K562 (cell line): ENCODE measurements at places on chromosomes 16 and 17. TPM values are rescaled to one million over a fixed set of nuclear protein-coding genes. Genes with fewer than 3 reads are reported as not detected.
A peak's percentile ranks its signal among the peaks of the same experiment; 100 is the strongest.

DNA sequence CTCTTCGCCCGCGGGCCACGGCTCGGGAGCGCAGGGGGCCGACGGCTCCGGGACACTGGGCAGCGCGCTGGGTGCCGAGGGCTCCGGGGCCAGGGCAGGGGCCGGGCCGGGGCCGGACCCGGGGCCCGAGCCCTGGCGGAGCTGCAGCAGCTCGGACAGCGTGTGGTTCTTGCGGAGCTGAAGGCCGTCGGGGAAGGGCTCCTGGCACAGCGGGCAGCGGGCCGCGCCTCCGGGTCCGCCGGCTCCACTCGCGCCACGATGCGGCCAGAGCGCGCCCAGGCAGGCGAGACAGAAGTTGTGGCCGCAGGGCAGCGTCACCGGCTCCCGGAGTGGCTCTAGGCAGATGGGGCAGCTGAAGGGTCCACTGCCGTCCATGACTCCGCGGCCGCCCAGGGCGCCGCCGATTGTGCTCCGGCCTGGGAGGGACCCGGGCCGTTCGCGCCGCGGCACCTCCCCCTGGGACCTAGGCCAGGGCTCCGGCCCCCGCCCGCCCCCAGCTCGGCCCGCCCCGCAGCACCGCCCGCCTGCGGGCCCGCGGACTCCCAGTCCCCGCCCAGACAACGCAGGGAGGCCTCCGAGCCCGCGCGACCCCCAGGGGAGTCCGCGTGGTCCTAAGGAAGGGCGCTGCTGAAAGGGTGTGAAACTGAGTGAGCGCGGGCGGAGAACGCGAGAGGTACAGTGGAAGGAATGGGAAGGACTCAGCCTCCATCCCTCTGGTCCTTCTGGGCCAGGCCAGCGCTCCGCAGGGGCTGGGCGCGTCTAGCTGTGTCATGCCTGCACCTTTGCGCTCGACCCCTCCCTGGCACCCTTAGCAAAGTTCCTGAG is at the start of gene TRIM47:
TRIM47 (minus strand) TSS at position 408 of the 825 bp plus-strand sequence; CDS start at position 375, 33 bp downstream.
- H3K27me3 ChIP-seq, result no peaks in the 10 kb centered on the region
- peaks cover 61% of the 10 kb centered on the region for H3K4me1 ChIP-seq
- H3K36me3 ChIP-seq, result no peaks in the 10 kb centered on the region

- H3K4me3 ChIP-seq, result no peak overlapping the region
- no peaks in the 10 kb centered on the region for H3K27me3 ChIP-seq
- DNase-seq, result no peak
- H3K4me1 ChIP-seq, result peaks cover 18% of the 10 kb centered on the region
- H3K27ac ChIP-seq, result no peak overlapping the region
- no peaks in the 10 kb centered on the region for H3K36me3 ChIP-seq
These were observed 13.4 kb downstream of the ITPRIPL2 start for GRCh38 chr16:19127205-19127604.

DNA sequence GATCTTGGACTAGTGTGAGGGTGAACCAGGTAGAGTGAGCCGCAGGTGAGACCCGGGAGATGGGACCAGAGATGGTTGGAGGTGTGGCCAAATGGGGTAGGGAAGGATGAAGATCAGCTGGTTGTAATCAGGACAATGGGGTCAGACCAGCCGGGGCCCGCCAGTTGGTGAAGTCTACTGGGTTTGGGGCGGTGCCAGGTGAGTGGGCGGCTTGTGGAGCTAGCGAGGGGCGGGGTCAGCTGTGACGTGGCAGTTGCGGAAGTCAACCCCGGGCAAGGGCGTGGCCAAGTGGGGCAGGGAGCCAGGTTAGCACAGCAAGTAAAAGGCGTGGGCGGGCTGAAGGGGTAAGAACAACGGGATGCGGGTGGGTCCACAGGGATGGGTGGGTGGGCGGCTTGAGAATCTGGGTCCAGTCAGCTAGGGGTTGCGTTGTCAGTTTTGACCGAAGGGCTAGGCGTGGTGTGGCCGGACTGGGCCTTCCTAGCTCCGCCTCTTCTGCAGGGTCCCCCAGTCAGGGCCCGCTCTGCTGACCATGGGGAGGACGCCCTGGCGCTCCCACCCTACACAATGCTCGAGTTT is 25.5 kb upstream of the ALKBH5 start:
- H3K4me1 ChIP-seq, result peaks cover 30% of the 10 kb centered on the region; the same call in 2 of the 3 replicates
- H3K27me3 ChIP-seq, result no peaks in the 10 kb centered on the region
- DNase-seq, result peak; percentile 91
- no peaks in the 10 kb centered on the region for H3K36me3 ChIP-seq
- H3K4me3 ChIP-seq, result peak overlapping the region; percentile 28
- H3K27ac ChIP-seq, result peak overlapping the region; percentile 54; the same call in 1 of the 3 replicates

GRCh38 chr17:6496116-6496481 is 51.8 kb downstream of the PIMREG start:
- H3K27me3 ChIP-seq, result peaks cover 28% of the 10 kb centered on the region
- H3K36me3 ChIP-seq, result no peaks in the 10 kb centered on the region
- H3K4me1 ChIP-seq, result no peaks in the 10 kb centered on the region
- no peak overlapping the region for H3K4me3 ChIP-seq

DNA sequence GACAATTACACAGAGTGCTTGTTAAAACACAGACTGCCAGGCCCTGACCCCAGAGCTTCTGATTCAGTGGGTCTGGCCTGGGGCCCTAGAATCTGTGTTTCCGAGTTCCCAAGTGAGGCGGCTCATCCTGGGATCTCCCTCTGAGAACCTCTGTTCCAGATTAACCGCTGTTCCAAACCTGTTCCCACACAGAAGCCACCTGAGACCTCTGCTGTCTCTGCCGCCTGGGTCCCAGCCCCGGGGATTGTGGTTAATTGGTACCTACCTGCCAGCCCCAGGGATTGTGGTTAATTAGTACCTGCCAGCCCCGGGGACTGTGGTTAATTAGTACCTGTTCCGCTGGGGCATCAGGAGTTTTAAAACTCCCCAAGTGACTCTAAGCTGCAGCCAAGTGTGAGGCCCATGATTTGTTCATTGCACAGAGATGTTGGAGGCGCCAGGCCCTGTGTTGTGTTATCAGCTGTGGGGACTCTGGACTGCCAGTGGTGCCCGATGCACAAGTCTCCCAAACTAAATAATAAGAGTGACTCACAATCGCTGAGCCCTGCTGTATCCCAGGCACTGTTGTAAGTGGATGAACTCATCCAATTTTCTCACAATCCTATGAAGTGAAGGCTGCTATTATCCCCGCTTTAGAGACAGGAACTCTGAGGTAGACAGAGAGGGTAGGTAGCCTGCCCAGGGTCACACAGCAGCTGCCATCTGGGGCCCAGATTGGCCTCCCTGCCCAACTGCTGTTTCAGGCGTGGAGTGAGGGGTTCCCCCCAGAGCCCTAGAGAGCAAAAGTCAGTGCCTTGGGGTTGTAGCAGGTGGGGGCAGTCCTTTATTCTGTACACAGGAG is 219.7 kb downstream of the IRF8 start:
- H3K27me3 ChIP-seq, result peaks cover 11% of the 10 kb centered on the region; the same call in 2 of the 3 replicates
- H3K4me1 ChIP-seq, result no peaks in the 10 kb centered on the region
- no peak overlapping the region for H3K4me3 ChIP-seq
- no peaks in the 10 kb centered on the region for H3K36me3 ChIP-seq

Gene ZNF469
- polyA plus RNA-seq, result 0.01 TPM in 1 of 2 replicates, not detected in the other

- no peaks in the 10 kb centered on the region for H3K27me3 ChIP-seq
- H3K4me3 ChIP-seq, result no peak overlapping the region
- peak; percentile 86 for DNase-seq
- no peak overlapping the region for H3K27ac ChIP-seq
- H3K36me3 ChIP-seq, result no peaks in the 10 kb centered on the region; the same call in 2 of the 3 replicates
- peaks cover 46% of the 10 kb centered on the region for H3K4me1 ChIP-seq
These were observed 410 bp upstream of the HOXB5 start for GRCh38 chr17:48593840-48594537.

GRCh38 chr16:22734368-22734767 is 79.6 kb upstream of the HS3ST2 start:
- no peaks in the 10 kb centered on the region for H3K36me3 ChIP-seq
- H3K27me3 ChIP-seq, result peaks cover 8% of the 10 kb centered on the region; the same call in 2 of the 3 replicates
- H3K27ac ChIP-seq, result no peak overlapping the region
- no peaks in the 10 kb centered on the region for H3K4me1 ChIP-seq

DNA sequence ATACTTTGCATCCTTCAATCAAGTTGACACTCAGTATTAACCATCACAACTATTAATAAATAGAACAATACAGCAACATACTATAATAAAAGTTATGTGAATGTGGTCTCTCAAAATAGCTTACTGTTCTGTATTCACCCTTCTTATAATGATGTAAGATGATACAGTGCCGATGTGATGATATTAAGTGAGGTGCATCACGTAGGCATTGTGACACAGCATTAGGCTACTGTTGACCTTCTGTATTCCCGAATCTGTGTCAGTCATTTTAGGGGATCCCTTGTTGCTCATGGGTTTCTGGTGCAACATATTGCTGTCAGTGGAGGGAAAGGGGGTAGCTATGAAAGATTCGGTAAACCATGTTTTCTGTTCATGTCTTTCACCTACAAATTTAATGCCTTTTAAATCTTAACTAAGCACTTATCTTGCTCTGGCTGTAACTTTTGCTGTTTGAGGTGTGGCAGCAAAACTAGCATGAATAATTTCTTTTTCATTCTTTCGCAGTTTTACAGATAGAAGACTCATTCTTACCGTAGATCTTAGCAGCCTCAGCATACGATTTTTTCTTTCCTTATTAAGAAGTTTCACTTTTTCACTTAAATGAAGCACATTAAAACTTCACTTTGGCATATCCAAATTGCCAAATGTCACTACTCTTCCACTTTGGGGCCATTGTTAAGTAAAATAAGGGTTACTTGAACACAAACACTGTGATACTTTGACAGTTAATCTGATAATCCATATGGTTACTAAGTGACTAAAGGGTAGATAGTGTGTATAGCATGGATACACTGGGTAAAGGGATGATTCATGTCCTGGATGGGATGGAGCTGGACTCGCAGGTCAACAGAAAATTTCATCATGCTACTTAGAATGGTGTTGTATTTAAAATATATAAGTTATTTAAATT is 29.6 kb downstream of the NFAT5 start:
- H3K27ac ChIP-seq, result peak overlapping the region; percentile 57
- H3K4me1 ChIP-seq, result no peaks in the 10 kb centered on the region
- no peaks in the 10 kb centered on the region for H3K27me3 ChIP-seq
- H3K36me3 ChIP-seq, result no peaks in the 10 kb centered on the region
- no peak overlapping the region for H3K4me3 ChIP-seq

Gene TEX19
- 1.9 and 2.2 TPM in 2 replicates for polyA plus RNA-seq

GRCh38 chr17:82781894-82782274 is 30.0 kb downstream of the TBCD start:
- peaks cover 10% of the 10 kb centered on the region for H3K4me1 ChIP-seq
- H3K4me3 ChIP-seq, result no peak overlapping the region
- no peaks in the 10 kb centered on the region for H3K27me3 ChIP-seq
- H3K27ac ChIP-seq, result no peak overlapping the region

Gene ANKS4B
- polyA plus RNA-seq, result not detected in 2 replicates

Gene SLC16A6
- 0.07 and 0.15 TPM in 2 replicates for polyA plus RNA-seq

DNA sequence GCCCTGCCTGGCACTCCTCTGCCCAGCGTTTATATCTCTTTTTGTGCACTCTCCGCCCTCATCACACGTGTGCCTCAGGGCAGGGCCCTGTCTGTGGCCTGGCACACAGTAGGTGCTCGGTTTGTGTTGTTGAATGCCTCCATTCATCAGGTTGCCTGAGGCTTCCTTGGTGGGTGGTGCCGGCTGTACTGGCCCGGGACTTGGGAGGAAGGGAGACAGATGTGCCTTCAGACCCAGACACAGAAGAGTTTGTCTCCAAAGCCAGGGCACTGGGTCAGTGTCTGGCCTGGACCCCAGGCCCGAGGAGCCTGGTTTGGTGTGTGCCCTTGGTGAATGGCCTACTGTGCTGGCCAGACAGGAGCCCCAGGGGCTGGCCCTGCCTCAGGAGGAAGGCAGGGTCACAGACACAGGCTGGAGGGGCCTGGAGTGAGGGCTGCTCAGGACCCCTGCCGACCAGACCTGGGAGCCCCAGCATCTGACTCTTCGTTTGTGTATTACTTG is 71.6 kb downstream of the RAI1 start:
- peak overlapping the region; percentile 84 for H3K27ac ChIP-seq
- DNase-seq, result no peak
- H3K36me3 ChIP-seq, result peaks cover 4% of the 10 kb centered on the region; the same call in 1 of the 3 replicates
- H3K4me1 ChIP-seq, result peaks cover 30% of the 10 kb centered on the region
- peak overlapping the region; percentile 53 for H3K4me3 ChIP-seq

- no peaks in the 10 kb centered on the region for H3K4me1 ChIP-seq
- no peak overlapping the region for H3K4me3 ChIP-seq
- H3K27ac ChIP-seq, result no peak overlapping the region
- no peak for DNase-seq
- no peaks in the 10 kb centered on the region for H3K36me3 ChIP-seq
These were observed 79.6 kb downstream of the TMEM132E start for GRCh38 chr17:34658811-34659560.

GRCh38 chr16:87548046-87548445 is 54.3 kb upstream of the JPH3 start:
- H3K27me3 ChIP-seq, result peaks cover 44% of the 10 kb centered on the region
- no peaks in the 10 kb centered on the region for H3K36me3 ChIP-seq
- no peak for DNase-seq
- no peak overlapping the region for H3K4me3 ChIP-seq
- H3K4me1 ChIP-seq, result peaks cover 22% of the 10 kb centered on the region
- no peak overlapping the region for H3K27ac ChIP-seq

Gene ZP2
- not detected in 2 replicates for polyA plus RNA-seq

DNA sequence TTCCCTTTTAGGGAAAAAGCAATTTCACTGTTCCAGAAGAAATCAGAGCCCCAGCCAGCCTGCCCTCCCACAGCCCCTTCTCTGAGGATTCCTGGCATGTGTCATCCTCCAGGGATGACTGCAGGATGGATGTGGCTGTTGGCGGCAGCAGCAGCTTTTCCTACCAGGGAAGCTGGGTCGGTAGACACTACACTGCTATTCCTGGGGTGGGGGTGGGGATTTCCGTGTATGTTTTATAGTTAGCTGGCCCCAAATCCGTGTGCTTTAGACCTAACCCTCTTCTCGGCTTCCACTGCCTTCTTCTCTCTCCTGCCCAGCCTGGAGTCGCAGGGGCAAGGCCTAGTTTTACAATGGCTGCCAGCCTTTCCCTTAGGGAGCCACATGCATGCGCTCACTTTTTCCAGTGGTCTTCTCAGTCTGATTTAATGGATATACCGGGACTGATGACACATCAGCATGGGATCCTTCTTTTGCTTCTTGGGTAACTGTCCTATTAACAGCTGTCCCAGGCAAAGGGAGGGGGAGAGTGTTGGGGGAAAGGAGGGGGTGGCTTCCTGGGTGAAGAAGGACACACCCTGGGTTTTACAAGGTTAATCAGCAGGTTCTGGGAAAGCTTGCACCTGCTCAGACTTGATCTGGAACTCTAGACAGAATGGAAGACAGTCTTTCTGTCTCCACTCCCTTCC is 2.7 kb upstream of the NFE2L1 start:
- peaks cover 11% of the 10 kb centered on the region for H3K4me1 ChIP-seq
- no peak overlapping the region for H3K4me3 ChIP-seq
- H3K27me3 ChIP-seq, result no peaks in the 10 kb centered on the region
- peak; percentile 54 for DNase-seq

Gene PIPOX
- 0.15 and 0.23 TPM in 2 replicates for polyA plus RNA-seq

DNA sequence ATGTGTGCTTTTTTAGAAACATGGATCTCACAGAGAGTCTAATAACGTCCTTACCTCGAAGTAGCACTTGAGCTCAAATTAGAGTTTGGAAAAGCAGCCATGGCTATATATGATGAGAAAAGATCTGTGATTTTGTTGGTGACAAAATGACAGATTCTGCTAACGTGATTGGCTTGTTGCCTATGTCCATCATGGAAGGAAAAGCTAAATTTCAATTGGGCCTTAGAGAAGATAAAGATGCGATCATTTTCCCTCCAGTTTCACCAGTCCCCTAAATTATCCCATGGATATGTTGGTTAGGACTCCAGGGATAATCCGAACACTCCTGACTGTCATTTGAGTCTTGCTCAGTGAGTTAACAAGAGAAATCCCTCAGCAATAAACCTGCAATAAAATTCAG is 175.8 kb downstream of the C16orf95 start:
- peaks cover 17% of the 10 kb centered on the region for H3K27me3 ChIP-seq
- DNase-seq, result no peak
- no peaks in the 10 kb centered on the region for H3K36me3 ChIP-seq
- H3K4me1 ChIP-seq, result peaks cover 7% of the 10 kb centered on the region
- no peak overlapping the region for H3K4me3 ChIP-seq
- H3K27ac ChIP-seq, result no peak overlapping the region
